ENCODE measurements at places on chromosomes 3 and 15.

DNA sequence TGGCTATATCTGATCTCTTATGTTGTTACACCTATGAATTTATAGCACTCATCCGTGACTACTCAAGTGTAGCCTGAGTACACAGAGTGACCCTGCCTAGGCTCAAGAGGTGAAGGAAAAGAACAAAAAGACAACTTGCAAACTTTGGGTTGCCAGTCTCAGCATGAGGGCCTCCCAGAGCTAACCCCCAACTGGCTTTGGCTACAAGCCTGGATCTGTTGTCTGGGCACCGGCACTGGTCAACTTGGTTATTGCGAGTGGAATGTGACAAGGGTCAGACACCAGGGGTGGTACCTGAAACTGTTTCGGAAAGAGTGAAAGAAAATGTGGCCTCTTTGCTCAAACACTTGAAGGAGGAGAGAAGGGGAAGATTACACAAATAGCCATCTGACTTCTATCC lies 49.5 kb upstream of the BCL6 start:
- no peak for DNase-seq

- no peak for DNase-seq
Measured at GRCh38 chr3:186870421-186871201, 28.1 kb downstream of the ADIPOQ start.

- no peak for DNase-seq
Measured at GRCh38 chr3:29686889-29687592, 406.2 kb downstream of the RBMS3 start.

DNA sequence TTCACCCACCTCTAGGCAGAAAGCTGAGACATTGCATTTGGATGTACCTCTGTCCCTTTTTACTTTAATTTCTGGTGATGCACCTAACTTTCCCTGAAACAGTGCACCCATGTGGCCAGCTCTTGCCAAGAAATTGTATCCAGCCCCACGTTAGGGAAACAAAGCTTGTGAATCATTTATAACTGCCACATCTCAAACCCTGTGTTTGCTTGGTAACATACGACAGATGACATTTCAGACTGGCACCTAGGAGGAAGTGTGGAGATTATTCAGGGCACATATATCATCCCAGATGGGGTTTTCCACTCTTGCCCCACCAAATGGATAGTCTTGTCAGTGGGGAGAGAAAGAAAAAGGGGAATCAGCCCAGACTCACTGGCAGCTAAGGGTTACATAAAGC lies 2.1 kb downstream of the CYB561D2 start:
- no peak for DNase-seq

DNA sequence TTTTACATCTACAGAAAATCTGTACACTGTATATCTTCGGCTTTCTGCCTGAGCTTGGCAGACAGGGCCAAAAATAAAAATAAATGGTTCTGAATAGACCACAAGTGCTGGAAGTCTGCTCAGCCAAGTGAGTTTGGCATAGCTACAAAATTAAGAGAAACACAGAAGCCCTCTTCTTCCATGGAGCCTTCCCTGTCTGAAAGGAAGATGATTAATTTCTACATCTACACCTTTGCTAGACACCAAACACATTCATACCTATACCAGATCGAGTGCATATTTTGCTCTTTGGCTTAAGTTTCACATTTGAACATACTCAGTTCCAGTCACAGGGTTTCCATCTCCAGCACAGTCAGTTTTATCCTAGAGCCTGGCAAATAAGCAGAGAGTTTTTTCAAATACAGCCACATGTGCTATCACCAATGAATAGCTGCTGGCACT lies 224.6 kb downstream of the GREM1 start:
- no peak for DNase-seq

GRCh38 chr3:143847787-143848631 lies at the start of gene SLC9A9:
TSS of gene SLC9A9 (minus strand) at chr3:143848468. CDS start at chr3:143848322, 146 bp downstream.
- no peak for DNase-seq

DNA sequence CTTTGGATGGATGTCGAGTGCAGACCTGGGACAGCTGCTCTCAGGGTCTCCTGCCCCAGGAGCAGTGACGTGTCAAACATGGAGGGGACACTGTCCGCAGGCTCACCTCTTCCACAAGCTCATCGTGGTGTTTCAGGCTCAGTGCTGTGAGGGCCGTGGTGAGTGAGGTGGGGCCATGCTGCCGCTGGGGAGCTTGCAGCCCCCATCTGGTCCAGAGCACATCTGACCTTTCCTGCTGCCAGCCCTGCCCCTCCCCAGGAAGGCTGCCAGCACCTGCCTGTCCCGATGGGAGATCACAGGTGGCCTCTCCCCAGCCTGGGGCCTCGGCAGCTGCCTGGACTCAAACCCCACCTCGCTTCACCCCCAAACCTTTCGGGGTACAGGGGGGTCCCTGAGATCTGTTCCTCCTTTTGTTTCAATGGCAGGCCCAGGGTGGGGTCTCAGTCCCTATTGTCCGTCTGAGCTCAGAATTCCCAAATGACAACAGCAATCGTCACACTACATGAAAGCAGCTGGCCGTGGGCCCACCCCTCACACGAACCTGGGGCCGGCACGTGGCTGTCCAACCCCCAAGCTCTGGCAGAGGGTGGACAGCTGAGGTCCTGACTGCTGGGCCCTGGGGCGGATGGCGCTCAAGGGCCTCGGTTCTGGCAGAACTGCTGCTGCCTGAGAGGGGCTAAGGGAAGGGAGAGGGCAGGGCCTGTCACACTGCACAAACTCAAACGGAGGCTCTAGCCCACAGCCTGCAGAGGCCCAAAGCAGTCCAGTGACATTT lies 65.0 kb upstream of the RPL32 start:
- no peak for DNase-seq

DNA sequence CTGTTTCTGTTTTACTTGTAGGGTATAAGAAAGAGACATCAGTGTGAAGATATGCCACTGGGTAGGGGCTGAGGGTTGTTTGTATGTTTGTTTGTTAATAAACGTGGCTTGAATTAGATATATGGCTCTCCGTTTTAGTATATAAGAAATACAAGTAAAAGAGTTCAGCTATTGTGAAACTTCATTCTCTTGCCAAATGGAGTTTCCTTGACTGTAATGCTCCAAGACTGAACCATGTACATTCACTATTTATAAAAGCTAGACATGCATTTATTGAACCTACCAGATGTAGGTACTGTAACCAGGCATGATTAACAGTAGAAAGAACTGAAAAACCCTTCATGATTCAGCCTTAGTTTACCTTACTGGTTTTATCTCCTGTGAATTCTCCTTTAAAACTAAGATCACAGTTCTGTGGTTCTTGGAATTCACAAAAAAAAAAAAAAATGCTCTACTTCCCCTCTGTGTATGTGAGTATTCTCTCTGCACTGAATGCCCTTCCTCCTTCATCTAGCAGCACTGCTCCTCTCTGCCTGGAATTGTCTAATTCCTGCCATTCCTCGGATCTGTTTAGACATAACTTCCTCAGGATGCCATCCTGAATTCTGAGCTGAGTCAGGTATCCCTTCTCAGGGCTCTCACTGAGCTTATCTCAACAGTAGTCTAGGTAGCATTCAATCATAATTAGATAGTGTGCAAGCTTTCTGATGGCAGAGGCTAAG lies 504.4 kb downstream of the FHIT start:
- DNase-seq = no peak

DNA sequence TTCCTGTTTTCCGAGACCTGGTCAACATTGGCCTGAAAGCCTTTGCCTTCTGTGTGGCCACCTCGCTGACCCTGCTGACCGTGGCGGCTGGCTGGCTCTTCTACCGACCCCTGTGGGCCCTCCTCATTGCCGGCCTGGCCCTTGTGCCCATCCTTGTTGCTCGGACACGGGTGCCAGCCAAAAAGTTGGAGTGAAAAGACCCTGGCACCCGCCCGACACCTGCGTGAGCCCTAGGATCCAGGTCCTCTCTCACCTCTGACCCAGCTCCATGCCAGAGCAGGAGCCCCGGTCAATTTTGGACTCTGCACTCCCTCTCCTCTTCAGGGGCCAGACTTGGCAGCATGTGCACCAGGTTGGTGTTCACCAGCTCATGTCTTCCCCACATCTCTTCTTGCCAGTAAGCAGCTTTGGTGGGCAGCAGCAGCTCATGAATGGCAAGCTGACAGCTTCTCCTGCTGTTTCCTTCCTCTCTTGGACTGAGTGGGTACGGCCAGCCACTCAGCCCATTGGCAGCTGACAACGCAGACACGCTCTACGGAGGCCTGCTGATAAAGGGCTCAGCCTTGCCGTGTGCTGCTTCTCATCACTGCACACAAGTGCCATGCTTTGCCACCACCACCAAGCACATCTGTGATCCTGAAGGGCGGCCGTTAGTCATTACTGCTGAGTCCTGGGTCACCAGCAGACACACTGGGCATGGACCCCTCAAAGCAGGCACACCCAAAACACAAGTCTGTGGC lies 16.9 kb downstream of the TMEM43 start:
- no peak for DNase-seq
